Effector memory CD4-positive, alpha-beta T cell (primary cell): ENCODE measurements at places on chromosomes 6 and 20.

GRCh38 chr6:168534265-168534664, 93.3 kb downstream of the SMOC2 start:
- no peaks in the 10 kb centered on the region for H3K4me1 ChIP-seq
- no peak for DNase-seq
- no peaks in the 10 kb centered on the region for H3K27me3 ChIP-seq
- no peak overlapping the region for H3K27ac ChIP-seq

GRCh38 chr20:19492687-19493336, 265.2 kb upstream of the RIN2 start:
- H3K27me3 ChIP-seq: no peaks in the 10 kb centered on the region
- H3K4me1 ChIP-seq: no peaks in the 10 kb centered on the region
- no peaks in the 10 kb centered on the region for H3K36me3 ChIP-seq
- no peak overlapping the region for H3K4me3 ChIP-seq
- no peak overlapping the region for H3K27ac ChIP-seq
- no peak for DNase-seq

DNA sequence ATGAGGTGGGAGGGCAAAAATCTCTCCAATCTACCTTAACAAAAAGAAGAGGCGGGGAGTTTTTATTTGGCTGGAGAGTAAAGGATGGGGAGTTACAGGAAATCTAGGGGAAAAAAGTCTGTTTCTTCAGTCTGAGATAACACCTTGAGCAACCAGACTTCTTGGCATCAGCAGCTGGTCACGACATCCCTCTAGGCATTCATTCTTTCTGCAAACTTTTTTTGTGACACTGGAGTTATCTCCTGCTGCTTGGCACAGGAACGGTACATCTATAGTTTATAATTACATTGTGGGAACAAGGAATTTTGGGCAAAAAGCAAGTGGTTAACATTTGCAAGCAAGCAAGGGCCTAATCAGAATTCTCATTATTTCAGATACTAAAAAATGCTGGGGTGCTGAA, 50.6 kb upstream of the IFNGR1 start:
- no peak overlapping the region for H3K27ac ChIP-seq
- no peak for DNase-seq
- H3K4me1 ChIP-seq: no peaks in the 10 kb centered on the region
- no peaks in the 10 kb centered on the region for H3K27me3 ChIP-seq
- no peaks in the 10 kb centered on the region for H3K36me3 ChIP-seq

DNA sequence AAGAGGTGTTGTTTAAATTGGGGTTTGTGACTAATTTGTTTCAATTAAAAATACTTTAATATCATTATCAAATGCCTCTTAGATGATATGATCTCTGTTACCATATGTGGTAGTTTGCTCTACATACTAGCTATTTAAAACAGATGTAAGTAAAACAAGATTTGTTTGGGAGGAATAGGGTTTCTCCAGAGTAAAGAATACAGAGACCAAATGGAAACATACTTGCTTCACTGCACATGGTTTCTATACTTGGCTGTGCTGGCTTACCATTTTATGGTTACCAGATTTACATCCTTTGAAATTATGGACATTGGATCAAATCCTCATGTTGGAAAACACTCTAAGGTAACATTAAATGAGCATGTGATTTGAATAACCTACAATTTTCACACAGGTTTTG, 588.3 kb downstream of the CD109 start:
- DNase-seq: no peak
- no peaks in the 10 kb centered on the region for H3K27me3 ChIP-seq
- no peak overlapping the region for H3K4me3 ChIP-seq
- no peaks in the 10 kb centered on the region for H3K4me1 ChIP-seq

GRCh38 chr6:82022614-82023129, 224.9 kb downstream of the IBTK start:
- no peaks in the 10 kb centered on the region for H3K4me1 ChIP-seq
- no peaks in the 10 kb centered on the region for H3K27me3 ChIP-seq
- no peak for DNase-seq
- no peak overlapping the region for H3K27ac ChIP-seq
- H3K4me3 ChIP-seq: no peak overlapping the region

DNA sequence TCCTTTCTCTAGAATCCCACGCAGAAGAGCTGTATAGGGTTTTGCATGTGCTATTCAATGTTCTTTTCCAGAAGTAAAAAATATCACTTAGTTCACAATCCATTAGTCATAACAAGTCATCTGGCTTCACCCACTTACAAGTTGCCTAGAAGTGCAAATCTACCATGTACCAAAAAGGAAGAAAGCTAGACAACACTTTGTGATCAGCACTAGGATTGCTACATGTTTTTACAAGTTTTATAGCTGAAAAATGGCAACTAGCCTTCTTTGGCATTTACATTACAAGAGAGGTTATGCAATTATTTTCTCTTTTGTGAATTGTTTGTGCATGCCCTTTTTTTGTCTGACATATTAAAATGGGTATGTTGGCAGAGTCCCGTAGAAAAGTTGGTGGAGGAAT, 85.6 kb upstream of the PTPRK start:
- H3K27ac ChIP-seq: no peak overlapping the region
- no peak for DNase-seq
- H3K4me3 ChIP-seq: no peak overlapping the region
- no peaks in the 10 kb centered on the region for H3K27me3 ChIP-seq
- no peaks in the 10 kb centered on the region for H3K4me1 ChIP-seq

DNA sequence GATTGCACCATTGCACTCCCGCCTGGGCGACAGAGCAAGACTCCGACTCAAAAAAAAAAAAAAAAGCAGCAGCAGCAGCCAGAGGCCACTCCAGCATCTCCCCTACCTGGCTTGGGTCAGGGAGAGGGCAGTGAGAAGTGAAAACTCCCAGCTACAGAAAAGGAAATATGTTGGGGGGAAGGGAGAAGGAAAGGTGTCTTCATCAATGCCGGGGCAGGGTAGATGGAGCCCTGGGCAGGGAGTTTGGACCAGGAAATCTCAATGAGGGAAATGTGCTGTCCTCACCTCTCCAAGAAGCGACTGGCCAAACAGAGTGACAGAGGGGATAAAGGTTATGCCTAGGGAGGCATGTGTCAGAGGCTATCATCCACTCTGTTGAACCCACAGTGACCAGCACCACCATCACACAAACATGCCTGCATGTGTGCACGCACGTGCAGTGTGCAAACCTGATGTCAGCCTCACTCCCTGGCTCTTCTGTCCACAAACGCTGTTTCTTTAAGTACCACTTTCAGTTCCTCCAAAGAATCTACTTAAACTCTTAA, 887 bp upstream of the AIF1 start:
- no peak for DNase-seq
- H3K27me3 ChIP-seq: no peaks in the 10 kb centered on the region
- H3K4me3 ChIP-seq: no peak overlapping the region
- H3K4me1 ChIP-seq: no peaks in the 10 kb centered on the region

- H3K27me3 ChIP-seq: no peaks in the 10 kb centered on the region
- H3K36me3 ChIP-seq: no peaks in the 10 kb centered on the region
These were observed 612.3 kb downstream of the UTRN start for GRCh38 chr6:144897441-144897921.

DNA sequence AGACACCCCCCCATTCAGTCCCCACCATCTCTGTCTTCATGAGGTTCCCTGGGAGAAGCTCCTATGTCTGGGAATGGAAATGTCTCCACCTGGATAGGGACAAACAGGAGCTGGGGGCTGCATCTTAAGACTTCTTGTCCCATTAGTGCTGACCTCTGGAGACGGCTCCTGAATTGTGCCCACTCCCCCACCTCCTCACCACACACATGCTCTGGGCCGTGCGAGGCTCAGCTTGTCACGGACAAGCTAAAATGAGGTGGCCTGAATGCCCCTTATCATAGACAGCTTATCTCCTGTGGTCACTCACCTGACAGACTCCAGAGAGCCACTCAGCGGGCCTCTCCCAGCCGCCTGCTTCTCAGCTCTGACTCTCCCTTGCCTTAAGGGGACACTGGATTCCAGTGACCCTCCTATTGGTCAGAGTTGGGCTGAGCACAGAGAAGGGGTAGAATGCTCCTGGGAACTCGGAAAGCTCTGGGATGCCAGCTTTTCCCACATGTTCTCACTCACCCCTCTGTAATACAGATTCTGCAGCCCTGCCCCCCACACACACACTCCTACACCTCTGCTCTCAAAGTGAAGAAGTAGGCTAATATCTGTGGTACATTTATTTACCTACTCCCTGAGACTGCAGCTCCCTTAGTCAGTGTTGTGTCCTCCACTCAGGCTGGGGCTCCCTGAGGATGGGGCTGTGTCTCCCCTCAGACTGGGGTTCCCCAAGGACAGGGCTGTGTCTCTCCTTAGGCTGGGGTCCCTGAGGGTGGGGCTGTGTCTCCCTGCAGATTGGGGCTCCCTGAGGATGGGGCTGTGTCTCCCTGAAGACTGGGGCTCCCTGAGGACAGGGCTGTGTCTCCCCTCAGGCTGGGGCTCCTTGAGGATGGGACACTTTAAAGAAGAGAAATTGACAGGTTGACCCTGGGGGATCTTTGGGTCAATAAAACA, 167.5 kb downstream of the VEGFA start:
- H3K4me3 ChIP-seq: no peak overlapping the region
- H3K36me3 ChIP-seq: no peaks in the 10 kb centered on the region
- no peaks in the 10 kb centered on the region for H3K27me3 ChIP-seq
- H3K27ac ChIP-seq: no peak overlapping the region
- DNase-seq: no peak

DNA sequence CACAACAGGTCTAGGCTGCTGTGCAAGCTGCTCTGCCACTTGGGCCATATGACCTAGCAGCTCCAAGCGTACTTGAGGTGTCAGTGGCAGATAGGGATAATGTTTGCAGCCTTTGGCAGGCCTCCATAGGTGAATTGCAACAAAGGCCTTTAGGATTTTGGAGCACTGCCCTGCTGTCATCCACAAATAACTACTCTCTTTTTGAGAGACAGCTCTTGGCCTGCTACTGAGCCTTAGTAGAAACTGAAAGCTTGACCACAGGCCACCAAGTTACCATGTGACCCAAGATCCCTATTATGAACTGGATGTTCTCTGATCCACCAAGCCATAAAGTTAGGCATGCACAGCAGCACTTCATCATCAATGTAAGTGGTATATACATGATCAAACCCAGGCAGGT, 29.9 kb downstream of the FBXO30 start:
- no peaks in the 10 kb centered on the region for H3K36me3 ChIP-seq
- no peak overlapping the region for H3K27ac ChIP-seq
- DNase-seq: no peak

DNA sequence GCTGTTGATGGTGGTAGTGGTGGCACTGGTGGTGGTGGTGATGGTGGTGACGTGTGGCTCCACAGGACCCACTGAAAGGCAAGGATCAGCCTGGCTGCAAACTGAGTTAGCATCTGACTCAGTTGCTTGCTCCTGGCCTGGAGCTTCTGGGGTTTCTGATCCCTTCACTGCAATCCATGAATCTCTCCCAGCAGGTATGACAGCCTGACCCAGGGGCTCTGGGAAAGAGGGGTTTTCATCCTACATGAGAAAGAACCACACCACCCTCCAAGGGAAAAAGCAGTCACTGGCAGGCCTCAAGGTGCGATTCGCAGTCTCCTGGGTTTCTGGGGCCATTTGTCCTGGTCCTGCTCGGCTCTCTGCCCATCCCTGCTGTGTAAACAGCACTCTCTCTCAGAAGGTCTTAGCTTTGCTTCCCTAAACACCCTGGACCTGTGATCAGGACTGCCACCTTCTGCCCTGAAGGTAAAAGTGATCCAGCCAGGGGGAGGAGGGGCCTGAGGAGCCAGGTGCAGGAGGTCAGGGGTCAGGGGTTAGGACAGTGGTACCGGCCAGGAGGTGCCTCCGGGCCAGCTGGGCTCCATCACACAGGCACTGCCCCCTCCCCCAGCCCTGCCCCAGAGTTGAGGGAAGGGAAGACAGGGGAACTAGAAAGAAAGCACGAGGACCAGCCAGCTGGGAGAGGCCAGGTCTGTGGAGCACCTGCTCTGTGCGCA, 152.0 kb downstream of the BMP7 start:
- no peak overlapping the region for H3K4me3 ChIP-seq
- H3K4me1 ChIP-seq: no peaks in the 10 kb centered on the region
- DNase-seq: no peak
- H3K36me3 ChIP-seq: no peaks in the 10 kb centered on the region

DNA sequence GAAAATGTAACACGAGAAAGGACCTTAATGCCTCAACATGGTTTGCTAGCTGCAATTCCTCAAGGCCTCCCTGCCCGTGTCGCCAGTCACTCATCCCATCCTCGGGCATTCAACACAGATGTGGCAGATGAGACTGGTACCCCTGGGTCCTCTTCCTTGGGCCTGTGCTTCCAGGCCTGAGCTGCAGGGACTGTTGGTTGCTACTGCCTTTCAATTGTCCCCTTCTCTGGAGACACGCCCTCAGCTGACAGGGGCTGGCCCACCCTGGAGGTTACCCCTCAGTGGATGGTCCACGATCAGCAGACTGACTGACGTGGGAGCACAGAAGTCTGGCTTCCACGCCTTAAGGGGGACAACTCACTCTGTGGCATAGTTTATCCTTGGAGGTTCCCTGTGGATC, 495.1 kb upstream of the CHD6 start:
- H3K36me3 ChIP-seq: no peaks in the 10 kb centered on the region
- H3K27ac ChIP-seq: no peak overlapping the region
- H3K4me3 ChIP-seq: no peak overlapping the region
- no peaks in the 10 kb centered on the region for H3K4me1 ChIP-seq

- H3K4me3 ChIP-seq: no peak overlapping the region
- DNase-seq: no peak
- H3K27me3 ChIP-seq: no peaks in the 10 kb centered on the region
These were observed 121.2 kb downstream of the INSM1 start for GRCh38 chr20:20489054-20489453.

GRCh38 chr6:119865466-119866350, 516.1 kb upstream of the MAN1A1 start:
- H3K36me3 ChIP-seq: no peaks in the 10 kb centered on the region
- no peak for DNase-seq
- H3K27ac ChIP-seq: no peak overlapping the region
- no peaks in the 10 kb centered on the region for H3K4me1 ChIP-seq
- no peaks in the 10 kb centered on the region for H3K27me3 ChIP-seq
- H3K4me3 ChIP-seq: no peak overlapping the region

GRCh38 chr6:31450751-31451150, 47.2 kb upstream of the MICB start:
- no peak overlapping the region for H3K27ac ChIP-seq
- no peaks in the 10 kb centered on the region for H3K36me3 ChIP-seq
- no peak overlapping the region for H3K4me3 ChIP-seq
- DNase-seq: no peak
- no peaks in the 10 kb centered on the region for H3K4me1 ChIP-seq
- H3K27me3 ChIP-seq: no peaks in the 10 kb centered on the region

GRCh38 chr6:95081231-95081630, 496.1 kb upstream of the MANEA start:
- DNase-seq: no peak
- no peaks in the 10 kb centered on the region for H3K27me3 ChIP-seq
- H3K4me1 ChIP-seq: no peaks in the 10 kb centered on the region
- H3K36me3 ChIP-seq: no peaks in the 10 kb centered on the region
- no peak overlapping the region for H3K27ac ChIP-seq
- H3K4me3 ChIP-seq: no peak overlapping the region
